ENCODE measurements at places on chromosomes 5 and 9.
A peak's percentile ranks its signal among the peaks of the same experiment; 100 is the strongest.

GRCh38 chr5:77379558-77380061, 112.5 kb downstream of the WDR41 start:
- DNase-seq: peak; percentile 65

DNA sequence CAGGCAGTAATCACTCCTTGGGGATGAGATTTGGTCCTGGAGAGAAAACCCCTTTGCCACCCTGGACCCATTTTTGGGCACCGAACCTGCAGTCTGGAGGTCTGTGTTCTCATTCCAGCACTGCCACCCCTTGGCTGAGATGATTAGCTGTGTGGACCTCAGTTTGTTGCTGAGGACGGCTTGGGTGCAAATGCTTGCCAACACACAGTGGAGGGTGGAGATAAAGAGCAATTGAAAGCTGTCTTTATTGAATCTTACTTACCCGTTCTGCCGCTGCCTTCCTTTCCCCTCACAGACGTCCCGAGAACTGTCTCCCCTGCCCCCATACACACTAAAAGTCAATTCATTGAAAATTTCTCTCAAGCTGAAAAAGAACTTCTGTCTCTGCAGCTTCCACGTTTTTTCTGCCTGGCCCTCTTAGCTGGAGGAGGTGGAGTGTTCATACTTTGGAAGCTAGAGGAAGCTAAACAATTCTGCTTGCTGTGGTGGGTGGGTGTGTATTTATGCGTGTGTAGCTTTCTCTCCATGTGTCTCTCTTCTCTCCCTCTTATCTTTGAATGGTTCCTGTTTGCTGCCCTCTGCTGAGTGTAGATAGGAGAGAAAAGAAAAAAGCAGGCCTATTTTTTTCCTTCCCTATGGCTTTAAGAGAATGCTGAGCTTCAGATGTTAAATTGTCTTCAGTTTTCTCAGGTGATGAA, 6.6 kb downstream of the GALNT10 start:
- no peak for DNase-seq

GRCh38 chr5:112186401-112186990, 232.6 kb downstream of the EPB41L4A start:
- no peak for DNase-seq

- no peak for DNase-seq
Measured at GRCh38 chr9:74379718-74380117, 117.4 kb upstream of the RORB start.

DNA sequence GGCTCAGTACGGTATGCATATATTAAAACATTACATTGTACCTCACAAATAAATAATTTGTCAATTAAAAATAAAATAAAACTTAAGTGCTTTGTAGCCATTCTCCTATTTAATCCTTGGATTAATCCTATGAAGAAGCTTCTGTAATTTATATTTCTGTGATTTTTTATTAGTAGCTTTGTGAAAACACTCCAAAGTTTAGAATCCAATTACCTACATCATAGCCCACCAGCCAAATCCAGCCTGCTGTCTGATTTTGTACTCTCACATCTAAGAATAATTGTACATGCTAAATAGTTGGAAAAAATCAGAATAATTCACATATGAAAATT, 10.4 kb downstream of the MED7 start:
- DNase-seq: no peak

GRCh38 chr5:173477345-173478040, 139.0 kb downstream of the BOD1 start:
- DNase-seq: no peak

DNA sequence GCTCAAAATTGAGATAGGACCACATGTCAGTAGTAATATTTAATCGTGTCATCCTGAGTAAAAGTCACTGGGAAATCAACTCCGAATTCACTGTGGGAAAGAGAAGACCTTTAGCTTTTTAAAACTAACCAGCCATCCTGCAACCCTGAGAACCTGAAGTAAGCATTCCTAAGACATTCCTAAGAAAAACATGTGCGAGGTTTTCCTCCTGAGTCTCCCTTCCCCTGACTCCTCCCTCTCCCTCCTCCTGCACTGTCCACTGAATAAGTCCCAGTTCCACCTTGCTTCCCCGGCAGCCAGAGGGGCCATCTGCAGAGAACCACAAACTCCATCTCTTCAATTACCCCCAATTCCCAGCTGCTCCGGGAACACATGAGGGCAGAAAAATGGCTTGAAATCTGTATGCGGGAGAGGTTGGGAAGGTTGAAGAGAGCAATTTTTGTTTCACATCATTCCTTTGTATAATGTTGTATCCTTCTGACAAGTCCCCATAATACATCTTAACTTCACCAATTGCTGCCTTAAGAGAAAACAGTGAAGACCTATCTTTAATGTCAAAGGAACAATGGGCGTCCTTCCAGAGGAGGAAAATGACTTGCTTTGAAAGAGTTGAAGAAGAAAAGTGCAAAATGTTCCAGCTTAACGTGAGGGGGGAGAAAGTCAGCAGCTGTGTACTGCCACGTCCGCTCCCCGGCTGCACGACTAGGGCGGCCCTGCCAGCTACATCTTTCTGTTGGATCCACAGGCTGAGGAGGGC, 186.3 kb downstream of the ZNF462 start:
- DNase-seq: no peak
